ENCODE measurements at places on chromosomes 7 and 10. TPM values are rescaled to one million over a fixed set of nuclear protein-coding genes. Genes with fewer than 3 reads are reported as not detected.

CCSER2 gene
- total RNA-seq: 19.1 TPM

STOX1 gene
- 0.59 TPM for total RNA-seq

GNGT1 gene
- not detected for total RNA-seq

RSPH10B gene
- 0.05 TPM for total RNA-seq
